ENCODE measurements at places on chromosomes 2 and 18. TPM values are rescaled to one million over a fixed set of nuclear protein-coding genes. Genes with fewer than 3 reads are reported as not detected.

Gene MBOAT2
- polyA plus RNA-seq = 64.7 TPM

Gene SOX11
- 19.2 TPM for polyA plus RNA-seq

Gene FAM210A
- polyA plus RNA-seq = 23.5 TPM

DNA sequence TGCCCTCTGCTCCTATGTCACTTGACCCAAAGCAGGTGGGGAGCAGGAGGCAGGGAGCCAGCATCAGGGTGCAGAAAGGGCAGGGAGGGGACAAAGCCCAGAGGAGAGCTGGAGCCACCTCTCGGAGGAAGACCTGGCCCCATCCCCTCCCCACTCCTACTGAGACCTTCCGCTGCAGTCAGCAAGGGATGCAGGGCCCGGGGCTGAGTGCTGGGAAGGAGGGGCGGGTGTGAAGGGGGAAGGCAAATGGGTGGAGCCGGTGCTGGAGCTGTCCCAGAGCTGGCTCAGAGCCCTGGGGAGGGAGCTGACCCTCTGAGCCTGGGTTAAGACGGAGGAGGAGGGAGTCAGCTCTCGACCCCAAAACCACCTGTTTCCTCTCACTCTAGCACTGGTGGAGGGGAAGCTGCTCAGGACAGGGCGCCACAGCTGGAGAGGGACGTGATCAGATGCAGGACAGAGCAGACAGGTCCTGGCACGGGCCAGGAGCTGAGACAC, 33.8 kb downstream of the HS1BP3 start:
- no peak for DNase-seq

Gene RIT2
- not detected for polyA plus RNA-seq

Gene DYNC2LI1
- polyA plus RNA-seq = 67.2 TPM

DNA sequence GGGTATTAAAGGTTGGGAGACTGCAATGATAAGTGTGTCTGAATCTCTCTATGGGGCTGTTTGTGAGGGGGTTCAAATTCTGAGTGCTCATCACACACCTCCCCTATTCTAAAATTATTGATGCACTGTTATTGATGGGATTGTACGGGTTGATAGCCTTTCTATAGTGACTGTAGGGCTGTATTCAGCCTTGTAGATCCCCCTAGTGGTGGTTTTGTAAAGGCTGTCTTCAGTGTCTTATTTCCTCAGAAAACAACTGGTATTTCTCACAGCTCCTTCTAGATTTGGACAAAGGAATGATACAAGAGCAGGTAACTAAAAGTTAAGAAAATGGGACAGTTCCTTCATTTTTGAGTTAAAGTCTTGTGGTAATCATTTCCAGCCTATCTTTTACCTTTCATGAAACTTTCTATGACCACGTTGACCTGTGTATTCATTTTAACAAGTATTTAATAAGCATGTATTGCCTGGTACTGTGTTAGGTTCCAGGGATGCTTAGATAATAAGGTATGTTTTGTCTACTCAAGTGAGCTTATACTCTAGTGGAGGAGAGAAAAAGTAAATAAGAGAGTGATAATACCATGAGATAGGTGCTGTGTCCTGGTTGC, 21.2 kb downstream of the SMAD4 start:
- peak; percentile 31 for DNase-seq

DNA sequence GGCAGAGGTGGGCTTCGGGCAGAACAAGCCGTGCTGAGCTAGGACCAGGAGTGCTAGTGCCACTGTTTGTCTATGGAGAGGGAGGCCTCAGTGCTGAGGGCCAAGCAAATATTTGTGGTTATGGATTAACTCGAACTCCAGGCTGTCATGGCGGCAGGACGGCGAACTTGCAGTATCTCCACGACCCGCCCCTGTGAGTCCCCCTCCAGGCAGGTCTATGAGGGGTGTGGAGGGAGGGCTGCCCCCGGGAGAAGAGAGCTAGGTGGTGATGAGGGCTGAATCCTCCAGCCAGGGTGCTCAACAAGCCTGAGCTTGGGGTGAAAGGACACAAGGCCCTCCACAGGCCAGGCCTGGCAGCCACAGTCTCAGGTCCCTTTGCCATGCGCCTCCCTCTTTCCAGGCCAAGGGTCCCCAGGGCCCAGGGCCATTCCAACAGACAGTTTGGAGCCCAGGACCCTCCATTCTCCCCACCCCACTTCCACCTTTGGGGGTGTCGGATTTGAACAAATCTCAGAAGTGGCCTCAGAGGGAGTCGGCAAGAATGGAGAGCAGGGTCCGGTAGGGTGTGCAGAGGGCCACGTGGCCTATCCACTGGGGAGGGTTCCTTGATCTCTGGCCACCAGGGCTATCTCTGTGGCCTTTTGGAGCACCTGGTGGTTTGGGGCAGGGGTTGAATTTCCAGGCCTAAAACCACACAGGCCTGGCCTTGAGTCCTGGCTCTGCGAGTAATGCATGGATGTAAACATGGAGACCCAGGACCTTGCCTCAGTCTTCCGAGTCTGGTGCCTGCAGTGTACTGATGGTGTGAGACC, at the start of gene PROC:
Gene PROC (plus strand): TSS at position 128 of the 812 bp plus-strand sequence. CDS start 1,516 bp downstream, outside the sequence.
- DNase-seq = no peak

- DNase-seq = no peak
Observed at GRCh38 chr2:39623917-39624316, 41.8 kb upstream of the TMEM178A start.

Gene BMP10
- polyA plus RNA-seq = not detected

DNA sequence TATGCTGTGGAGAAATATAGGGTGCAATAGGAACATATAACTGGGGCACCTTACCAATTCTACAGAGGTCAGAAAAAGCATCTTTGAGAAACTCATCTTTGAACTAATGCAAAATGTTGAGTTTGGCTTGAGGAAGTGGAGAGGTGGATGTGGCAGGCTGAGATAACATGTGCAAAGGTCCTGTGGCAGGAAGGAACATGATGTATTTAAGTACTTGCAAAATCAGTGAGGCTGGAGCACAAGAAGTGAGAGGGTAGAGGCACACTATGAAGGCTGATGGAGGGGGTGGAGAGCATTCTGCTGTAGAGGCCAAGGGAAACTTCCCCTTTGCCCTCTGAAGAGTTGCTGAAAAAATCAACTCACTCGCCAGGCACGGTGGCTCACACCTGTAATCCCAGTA, 14.7 kb upstream of the RAB1A start:
- no peak for DNase-seq

GRCh38 chr2:206805887-206806607, 40.6 kb downstream of the FASTKD2 start:
- DNase-seq = peak; percentile 1

Data from right renal pelvis (tissue), 4 donors.